ENCODE measurements at places on chromosomes 12 and 14.

GRCh38 chr12:90920222-90920621, 34.8 kb downstream of the CCER1 start:
- no peak for DNase-seq

GRCh38 chr14:81440041-81440440, 39.9 kb upstream of the STON2 start:
- DNase-seq = no peak

GRCh38 chr12:110684312-110684836, 4.5 kb downstream of the HVCN1 start:
- DNase-seq = no peak

- no peak for DNase-seq
Observed at GRCh38 chr14:57755018-57755521, 110.8 kb downstream of the SLC35F4 start.

DNA sequence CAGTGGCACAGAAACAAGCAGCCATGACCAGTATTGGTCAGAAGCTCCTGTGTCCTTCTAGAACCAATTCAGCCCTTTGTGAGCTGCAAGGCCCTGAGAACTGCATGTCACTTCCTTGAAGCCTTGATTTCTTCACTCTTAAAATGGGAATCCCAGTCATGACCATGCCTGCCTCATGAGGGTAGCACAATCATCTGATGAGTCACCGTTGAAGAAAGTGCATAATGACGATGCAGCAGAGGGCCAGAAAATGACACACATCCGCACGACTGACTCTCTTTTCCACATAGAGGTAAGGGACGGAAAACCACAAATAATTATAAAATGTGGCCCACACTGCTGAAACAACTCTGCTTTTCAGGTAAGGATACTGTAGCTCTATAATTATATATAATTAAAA, 777.4 kb downstream of the BCL11B start:
- DNase-seq = peak; percentile 19

GRCh38 chr14:34361504-34362011, 100.5 kb downstream of the SPTSSA start:
- DNase-seq = no peak

DNA sequence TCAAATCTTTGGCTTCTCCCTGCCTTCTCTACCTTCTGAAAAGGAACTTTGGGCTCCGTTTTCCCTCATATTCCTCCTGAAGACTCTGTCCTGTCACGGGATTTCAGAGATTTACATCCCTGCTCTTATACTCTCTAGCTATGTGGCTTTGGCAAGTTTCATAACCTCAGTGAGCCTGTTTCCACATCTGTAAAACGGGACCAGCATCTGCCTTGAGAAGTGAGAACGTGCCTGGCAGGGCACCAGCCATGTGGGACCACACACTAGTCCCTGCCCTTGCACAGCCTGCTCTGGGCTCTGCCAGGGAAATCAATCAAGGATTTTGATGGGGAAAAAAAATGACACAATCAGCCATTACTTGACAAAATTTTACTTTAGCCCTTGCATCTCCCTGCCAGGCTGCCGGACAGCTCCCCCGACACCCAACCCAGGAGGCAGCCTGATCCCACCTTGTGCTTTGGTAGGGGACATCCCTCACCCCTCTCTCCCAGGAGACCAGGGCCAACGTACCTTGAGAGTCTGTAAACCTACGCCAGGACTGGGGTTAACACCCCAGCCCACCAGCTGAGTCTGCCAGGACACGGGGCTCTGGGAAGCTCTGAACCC, 8.5 kb downstream of the PHETA1 start:
- DNase-seq = no peak

DNA sequence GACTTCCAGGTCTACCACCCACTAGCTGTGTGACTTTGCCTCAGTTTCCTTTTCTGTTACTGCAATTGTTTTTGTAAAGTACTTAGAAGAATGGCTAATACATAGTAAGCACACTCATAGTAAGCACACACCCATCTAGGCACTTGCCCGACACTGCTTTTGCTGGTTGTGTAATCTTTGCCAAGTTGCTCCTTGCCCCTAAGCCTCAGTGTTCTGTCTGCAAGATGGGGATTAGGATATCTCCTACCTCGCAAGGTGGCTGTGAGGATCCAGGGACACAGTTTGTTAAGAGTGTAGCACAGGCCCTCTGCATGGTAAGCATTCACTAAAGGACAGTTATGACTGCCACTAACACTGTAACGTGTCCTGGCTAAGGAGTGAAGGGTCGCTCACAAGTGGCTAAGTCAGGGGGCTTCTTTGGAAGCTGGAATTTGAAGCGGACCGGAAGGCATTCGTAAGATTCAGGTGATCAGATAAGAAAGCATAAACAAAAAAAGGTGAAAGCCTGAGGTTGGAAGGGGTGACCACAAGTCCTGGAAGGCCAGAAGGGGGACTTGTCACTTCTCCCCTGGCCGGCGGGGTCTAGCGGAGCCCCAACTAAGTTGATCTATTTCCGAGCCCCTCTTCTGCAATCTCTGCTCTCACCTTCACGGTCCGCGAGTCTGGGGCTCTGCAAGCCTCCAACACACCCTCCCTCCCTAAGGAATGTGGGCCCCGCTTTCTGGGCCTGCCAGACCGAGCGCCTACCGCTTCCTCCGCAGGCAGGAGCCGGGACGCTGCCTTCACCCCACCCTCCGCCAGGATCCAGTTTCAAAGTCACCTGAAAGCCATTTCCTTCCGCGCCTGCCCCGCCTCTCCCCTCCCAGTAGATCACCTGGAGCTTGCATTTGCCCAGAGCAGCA, 1.5 kb upstream of the PLEKHG3 start:
- no peak for DNase-seq

GRCh38 chr12:64883264-64884163, 59.1 kb downstream of the TBC1D30 start:
- no peak for DNase-seq

GRCh38 chr12:3250576-3250975, 173.4 kb downstream of the TSPAN9 start:
- no peak for DNase-seq

- DNase-seq = no peak
Observed at GRCh38 chr12:105228494-105228893, 7.5 kb downstream of the APPL2 start.

DNA sequence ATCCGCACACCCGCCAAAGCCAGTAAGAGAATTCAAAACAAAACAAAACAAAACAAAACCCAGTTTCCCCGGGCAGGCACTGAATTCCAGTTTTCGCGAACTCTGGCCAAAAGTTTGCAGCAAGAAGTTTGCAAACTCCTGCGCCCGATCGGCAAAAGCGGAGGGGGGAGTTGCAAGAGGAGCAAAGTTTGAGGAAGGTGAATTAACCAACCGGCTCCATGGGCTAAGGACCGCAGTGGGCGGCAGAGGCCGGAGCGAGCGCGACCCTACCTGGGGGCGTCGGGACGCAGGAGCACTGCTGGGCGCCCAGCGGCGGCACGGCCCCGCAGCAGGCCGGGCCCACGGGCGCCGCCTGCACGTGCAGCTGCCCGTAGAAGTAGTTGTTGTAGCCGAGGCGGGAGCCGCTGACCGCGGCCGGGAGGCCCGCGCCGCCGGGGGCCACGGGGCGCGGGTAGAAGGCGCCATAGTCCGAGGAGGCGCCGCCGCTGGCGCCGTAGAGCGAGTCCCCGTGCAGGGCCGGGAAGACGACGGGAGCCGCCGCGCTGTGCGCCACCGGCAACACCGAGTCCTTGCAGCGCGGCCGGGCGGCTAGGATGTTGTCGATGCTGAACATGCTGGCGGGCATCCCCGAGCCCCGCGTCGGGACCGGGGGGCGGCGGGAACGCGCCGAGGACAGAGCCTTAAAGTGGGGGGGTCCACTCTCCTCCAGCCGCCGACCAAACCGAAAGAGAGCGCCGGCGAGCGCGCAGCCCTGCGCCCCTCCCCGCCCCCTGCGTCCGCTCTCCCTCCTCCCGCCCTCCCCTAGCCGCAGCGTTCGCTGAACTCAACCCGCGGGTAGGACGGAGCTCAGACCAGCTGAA, at the start of gene GSC:
Gene GSC, minus strand, starts transcription at position 723 of the 860 bp plus-strand sequence. Its CDS starts 98 bp downstream, at position 625.
- no peak for DNase-seq

GRCh38 chr14:78316052-78316451, 145.9 kb downstream of the NRXN3 start:
- DNase-seq = no peak

DNA sequence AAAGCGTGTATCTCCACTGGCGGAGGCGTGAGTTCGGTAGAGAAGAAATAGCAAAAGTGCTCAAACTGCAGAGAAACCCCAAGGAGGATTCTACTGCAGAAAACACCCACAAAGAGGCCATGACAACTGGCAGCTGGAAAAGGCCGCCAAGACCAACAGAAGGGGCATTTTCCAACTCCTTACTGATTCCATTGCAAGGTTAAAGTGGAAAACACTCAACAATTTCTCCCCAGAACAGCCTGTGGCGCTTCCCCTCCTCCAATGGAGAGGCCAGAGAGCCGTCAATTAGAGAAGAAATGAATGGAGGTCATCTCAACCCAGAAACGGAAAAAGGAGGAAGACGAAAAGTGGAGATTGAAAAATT, 618 bp upstream of the ANKRD52 start:
- no peak for DNase-seq

GRCh38 chr14:92976268-92976667, 53.3 kb downstream of the CHGA start:
- DNase-seq = no peak

DNA sequence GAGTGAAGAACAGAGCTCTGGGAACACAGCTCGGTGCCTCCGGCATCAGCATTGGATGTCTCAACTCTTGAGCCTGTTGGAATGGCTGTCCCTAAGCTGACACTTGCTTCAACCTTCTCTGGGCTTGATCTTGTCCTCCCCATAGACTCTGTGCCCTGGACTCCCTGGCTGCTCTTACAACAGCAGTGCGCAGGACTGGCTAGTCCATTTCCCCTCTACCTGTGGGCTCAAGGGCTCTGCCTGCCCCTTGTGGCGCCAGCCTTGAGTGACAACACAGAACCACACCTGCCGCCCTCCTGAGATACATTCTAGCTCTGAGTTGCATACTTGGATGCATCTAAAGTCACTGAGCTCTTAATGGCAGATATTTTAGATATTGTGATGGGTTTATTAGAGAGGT, 6.2 kb downstream of the CRADD start:
- DNase-seq = no peak

DNA sequence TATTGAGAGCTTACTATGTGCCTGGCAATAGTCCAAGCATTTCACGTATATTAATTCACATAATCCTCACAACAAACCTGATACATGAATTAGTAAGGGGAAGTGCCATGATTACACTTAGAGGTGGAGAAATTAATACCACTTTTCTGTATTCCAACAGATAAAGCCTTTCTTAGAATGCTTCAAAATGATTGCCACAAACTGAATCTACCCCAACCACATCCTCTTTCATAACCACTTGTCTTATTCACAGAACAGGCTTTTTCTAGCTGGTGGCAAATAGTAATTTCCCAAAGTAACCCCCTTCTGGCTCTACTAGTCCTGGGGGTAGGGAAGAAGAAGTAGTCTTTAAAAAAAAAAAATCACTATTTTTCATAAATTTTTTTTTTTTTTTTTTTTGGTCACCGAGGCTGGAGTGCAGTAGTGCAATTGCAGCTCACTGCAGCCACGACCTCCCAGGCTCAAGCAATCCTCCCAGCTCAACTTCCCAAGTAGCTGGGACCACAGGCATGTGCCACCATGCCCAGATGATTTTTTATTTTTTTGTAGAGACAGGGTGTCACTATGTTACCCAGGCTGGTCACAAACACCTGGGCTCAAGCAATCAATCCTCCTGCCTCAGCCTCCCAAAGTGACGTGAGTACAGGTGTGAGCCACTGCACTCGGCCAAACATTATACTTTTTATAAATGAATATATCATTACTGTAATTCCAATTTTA, 59.0 kb upstream of the ARID2 start:
- no peak for DNase-seq

- no peak for DNase-seq
Observed at GRCh38 chr14:50531595-50532501, 521 bp downstream of the MAP4K5 start.

DNA sequence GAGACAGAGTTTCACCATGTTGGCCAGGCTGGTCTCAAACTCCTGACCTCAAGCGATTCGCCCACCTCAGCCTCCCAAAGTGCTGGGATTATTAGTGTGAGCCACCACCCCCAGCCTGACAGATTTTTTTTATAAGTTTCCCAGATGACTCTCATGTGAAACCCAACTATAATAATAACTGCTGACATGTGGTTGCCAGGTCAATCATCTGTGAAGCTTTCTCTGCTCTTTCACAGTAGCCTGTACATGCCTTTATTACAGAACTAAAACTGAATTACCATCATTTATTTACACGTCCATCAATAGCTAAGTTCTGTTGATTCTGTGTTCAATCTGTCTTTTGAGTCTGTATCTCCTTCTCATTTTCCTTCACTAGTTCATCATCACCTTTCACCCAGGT, 218.5 kb downstream of the RPS29 start:
- no peak for DNase-seq

GRCh38 chr12:93713060-93713459, 35.9 kb downstream of the CRADD start:
- no peak for DNase-seq

GRCh38 chr14:74608959-74609611, 3.0 kb downstream of the LTBP2 start:
- no peak for DNase-seq

DNA sequence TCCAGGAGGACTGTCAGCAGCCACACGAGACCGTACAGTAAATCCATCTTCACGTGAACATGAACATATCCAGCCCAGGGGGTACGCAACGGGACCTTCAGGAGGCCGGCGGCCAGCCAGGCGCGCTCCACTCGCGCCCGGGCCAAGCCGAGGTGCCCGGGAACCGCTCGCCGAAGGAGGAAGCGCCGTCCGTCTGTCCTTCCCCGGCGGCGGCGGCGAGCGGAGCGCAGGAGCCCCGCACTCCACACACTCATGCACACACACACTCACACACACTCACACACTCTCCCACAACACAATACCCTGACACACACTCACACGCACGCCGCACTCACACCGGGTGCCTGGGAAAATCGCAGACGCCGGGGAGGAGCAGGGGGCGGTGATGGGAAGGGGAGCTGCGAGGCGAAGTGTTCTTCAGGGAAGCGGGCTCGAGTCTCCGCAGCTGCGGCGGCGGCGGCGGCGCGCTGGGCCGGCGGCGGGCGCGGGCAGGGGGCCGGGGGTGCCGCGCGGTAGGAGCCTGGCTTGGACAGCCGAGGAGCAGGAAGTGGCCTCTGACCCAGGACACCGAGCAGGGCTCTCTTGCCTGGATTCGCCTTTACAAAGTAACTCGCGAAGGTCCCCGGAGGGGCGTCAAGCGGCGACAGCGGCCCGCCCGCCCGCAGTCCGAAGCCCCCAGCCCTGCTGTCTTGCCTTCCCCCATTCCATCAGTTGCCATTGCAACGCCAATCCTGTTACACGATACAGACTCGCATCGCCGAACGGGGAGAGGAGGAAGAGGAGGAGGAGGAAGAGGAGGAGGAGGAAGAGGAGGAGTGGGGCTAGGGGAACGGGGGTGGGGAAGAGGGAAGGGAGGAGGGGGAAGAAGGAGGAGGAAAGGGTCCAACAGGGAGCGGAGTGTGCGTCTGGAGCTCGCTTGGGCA, 601 bp downstream of the MDGA2 start:
- DNase-seq = no peak

GRCh38 chr14:67514203-67514607, 18.9 kb upstream of the PLEKHH1 start:
- no peak for DNase-seq

Data from GM04504 (cell line).